ENCODE measurements at places on chromosomes 6 and 20. TPM values are rescaled to one million over a fixed set of nuclear protein-coding genes. Genes with fewer than 3 reads are reported as not detected.

BANF2 gene
- total RNA-seq = not detected

FANCE gene
- total RNA-seq = 18.7 TPM

DNA sequence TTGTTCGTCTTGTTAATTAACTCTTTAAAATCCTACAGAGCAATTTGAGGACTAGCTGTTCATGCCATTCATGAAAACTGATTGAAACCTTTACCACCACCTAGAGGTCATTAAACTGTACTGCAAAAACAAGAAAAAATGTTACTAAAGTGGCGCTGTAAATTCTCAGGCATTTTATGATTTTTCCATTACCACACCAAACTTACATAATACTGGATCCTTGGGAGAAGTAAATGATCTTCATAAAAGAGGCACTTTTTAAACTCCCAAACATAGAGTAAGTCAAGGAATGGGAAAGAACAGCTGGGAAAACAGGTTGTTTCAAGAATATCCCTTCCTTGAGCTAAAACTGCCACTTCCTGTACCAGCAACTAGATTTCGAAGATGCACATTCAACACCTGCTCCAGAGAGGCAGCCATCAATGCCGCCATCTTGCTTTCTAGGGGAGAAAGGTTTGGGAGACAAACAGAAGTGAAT, 54.3 kb downstream of the MYLIP start:
- peak; percentile 54 for DNase-seq

DNA sequence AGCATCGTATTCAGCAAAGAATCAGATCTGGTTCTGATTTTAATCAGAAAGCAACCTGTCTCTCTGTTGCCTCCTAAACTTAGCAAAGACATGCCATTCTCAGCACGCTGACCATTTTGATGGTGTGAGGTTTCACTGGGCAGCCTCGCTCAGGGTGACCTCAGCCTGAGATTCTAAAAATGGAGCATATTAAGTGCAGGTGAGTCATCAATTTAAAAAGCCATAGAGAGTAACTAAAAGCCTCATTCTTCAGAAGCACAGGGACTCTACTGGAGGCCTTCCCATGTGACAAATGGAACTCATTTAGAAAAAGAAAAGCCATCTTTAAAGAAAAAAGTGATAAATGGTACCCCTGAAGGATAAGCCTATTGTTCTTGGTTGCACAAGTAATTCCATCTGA, 91.3 kb downstream of the FILIP1 start:
- no peak for DNase-seq

DNA sequence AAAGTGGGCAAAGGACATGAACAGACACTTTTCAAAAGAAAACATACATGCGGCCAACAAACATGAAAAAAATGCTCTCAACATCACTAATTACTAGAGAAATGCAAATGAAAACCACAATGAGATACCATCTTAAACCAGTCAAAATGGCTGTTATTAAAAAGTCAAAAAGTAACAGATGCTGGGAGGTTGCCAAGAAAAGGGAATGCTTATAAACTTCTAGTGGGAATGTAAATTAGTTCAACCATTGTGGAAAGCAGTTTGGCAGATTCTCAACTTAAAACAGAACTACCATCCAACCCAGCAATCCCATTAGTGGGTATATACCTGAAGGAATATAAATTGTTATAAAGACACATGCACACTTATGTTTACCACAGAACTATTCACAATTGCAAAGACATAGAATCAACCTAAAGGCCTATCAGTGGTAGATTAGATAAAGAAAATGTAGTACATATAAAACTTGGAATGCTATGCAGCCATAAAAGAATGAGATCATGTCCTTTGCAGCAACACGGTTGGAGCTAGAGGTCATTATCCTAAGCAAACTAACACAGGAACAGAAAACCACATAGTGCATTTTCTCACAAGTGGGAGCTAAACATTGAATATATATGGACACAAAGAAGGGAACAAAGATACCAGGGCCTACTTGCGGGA, 16.3 kb downstream of the CENPQ start:
- no peak for DNase-seq

GRCh38 chr6:93272211-93272610, 147.1 kb downstream of the EPHA7 start:
- no peak for DNase-seq

DNA sequence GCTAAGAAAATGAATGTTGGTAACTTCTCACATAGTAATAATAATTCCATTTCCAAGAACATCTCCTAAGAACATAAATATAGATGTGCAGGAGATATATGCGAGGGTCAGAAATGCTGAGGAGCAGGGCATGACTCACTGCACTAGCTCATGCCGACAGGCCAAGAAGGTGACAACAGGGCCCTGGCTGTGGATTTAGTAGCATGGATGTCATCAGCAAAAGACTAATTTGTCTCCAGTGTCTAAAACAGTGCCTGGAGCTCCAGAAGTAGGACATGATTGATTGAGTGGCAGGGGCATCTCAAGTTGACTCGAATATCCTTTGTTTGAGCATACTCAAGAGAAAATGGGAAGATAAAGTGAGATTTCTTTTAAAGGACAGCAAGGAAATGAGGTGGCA, 207.0 kb upstream of the FOXA2 start:
- DNase-seq = no peak

- no peak for DNase-seq
Measured at GRCh38 chr20:18985551-18985950, 172.0 kb downstream of the SCP2D1 start.

GRCh38 chr6:137589067-137589848, 95.1 kb upstream of the OLIG3 start:
- DNase-seq = peak; percentile 54

DNA sequence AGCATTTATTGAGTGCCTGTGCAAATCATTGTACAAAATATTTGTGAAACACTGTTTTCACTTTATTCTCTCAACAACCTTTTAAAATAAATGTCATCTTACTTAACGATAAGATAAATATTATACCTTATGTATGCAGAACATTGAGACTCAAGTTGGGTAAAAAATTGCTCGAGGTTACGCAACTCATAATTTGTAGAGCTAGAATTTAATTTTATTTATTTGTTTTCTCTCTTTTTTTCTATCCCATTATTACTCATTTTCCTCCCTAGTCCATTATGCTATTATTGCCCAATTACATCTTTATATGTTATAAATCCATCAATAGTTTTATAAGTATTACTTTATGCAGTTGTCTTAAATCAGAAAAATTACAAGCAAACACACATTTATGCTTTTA, 77.4 kb upstream of the ELOVL5 start:
- no peak for DNase-seq

DNA sequence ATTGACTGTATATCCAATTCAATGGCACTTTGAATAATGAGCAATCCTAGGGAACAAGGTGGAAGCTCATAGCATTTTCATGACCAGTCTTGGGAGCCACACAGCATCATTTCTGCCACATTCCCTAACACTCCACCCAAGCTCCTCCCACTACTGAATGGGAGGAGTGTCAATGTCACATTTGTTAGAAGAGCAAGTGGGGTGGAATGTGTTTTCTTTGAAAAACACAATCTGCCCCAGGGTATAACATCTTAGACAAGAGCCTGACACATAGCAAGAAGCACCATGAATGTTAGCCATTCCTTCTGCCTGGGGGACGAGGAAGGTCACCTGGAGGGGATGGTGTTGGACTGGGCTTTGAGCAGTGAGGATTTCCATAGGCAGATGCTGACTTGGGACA, 258.3 kb upstream of the PMEPA1 start:
- no peak for DNase-seq
